AG04449 (cell line): ENCODE measurements at places on chromosomes 2 and 18.

DNA sequence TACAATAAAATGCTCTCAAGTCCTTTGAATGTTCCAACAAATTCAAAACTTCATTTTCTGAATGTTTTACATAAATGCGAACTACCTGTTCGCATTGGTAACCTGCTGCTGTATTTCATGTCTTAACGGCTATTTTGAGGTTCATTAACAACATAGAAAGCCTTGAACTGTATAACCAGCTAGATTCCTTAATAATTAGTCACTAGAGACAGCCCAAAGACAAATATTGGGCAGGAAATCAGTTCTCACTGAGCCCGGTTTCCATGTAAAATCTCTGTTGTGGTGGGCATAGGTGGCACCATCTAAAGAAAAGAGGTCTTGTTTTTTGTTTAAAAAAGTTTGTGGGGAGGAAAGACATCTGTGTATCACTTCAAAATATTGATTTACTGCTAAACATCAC lies 29.2 kb downstream of the PDIA6 start:
- DNase-seq = no peak

DNA sequence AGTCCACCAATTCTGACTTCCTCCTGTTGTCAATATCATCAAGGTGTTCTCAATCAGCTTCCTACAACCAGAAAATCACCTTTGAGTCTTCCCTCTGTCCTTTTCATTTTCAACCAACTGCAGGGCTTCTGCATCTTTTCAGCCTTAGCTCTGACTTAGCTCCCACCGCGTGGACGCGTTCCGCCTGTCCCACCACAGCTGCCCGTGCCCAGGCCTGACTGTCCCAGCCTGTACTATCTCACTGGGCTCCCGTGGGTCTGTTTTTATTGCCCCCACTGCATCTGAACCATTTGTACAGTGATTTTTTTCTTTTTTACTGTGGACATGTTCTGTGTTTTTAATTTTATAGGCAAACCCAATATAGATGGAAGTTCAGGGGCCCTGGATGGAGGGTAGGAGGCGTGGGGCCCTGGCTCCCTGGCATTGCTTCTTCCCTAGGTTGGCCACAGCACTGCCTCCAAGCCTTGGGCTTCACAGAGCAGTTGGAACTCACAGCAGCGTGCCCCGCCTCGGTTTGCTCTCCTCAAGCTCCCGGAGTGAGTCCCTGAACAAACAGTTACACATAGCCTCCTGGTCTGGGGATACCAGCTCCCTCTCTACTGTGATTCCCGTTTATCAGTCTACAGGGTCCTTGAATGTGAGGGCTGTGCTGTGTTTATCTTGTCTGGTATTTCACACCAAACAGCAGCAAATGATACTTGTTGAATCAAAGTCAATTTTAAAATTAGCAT lies 280.6 kb upstream of the PXDN start:
- no peak for DNase-seq

DNA sequence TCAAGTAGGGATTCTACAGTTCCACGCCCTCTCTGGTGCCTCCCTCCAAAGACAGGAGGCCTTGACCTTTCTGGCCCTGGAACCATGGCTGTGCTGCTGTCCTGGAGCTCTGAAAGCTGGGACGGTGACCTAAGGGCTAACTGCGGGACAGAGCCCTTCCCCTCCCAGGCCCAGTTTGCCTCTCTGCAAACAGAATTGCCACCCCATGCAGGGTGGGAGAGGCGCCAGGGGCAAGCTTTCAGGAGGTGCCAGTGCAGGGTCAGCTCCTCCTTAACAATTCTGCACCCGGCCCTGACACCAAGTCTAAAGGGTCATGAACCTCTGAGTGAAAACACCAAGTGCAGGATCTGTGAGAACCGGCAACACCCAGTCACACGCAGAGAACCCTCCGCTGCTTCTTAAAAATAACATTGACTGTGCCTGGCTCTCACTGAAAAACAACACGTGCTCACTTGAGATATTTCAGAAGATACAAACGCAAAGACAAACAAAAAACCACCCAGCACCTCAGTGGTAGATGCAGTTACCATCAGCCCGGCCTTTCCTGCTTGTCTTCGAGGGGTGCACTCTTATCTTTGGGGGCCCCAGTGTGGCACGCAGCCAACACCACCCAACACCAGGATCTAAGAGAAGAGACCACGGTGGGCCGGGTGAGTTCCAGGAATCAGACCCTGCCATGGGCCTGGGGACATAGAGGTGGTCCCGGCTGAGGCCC lies 1.1 kb upstream of the SNED1 start:
- DNase-seq = no peak

DNA sequence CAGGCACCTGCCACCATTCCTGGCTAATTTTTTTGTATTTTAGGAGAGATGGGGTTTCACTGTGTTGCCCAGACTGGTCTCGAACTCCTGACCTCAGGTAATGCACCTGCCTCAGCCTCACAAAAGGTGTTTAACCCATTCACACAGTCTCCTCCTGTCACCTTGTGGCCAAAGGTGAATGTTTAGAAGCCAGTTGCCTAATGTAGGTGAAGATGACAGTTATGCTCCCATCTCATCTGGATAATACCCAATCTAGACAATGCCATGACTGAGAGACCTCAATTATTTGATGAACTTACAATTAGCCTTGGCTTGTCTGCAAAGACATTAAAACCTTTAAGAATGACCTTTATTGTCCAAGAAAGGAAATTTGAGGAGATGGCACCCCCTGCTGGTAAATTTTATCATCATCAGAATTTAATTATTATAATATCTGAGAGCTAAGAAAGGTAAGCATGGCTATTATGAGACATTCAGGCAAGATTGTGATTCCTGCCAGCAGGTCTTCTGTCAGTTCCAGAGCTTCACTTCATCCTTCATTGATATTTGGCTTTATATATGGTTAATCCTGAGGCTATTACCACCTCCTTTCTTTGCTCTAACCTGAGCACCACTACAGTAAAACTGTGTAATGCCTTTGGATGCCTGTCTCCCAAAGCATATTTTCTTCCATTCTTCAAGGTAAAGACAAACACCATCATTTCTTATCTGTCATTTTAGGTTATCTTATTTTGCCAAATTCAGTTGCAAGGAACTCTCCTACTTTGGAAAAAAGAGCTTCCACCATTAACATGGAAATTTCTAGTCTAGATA lies 117.6 kb downstream of the FAM124B start:
- no peak for DNase-seq

DNA sequence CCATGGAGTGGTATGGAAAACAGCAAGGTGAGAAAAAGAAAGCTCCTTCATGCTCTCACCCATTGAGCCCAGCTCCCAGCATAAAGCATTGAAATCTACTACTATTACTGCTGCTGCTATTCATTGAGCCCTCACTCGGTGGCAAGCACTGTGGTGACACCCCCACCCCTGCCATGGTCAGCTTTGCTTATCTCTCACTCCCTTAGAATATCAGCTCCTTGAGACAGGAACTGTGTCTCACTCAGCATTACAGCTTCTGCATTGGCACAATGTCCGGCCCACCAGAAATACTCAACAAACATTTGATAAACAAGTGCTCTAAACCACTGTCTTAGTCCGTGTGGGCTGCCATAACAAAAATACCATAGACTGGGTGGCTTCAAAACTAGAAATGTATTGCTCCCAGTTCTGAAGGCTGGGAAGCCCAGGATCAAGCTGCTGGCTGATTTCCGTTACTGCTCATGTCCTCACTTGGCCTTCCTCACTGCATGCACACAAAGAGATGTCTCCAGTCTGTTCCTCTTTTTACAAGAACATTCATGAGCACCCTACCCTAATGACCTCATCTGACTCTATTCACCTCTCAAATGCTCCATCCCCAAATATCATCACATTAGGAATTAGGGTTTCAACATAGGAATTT lies 116.3 kb downstream of the ZBTB7C start:
- DNase-seq = no peak

- peak; percentile 65 for DNase-seq
Measured at GRCh38 chr2:30225131-30225762, 6.1 kb upstream of the LBH start.

DNA sequence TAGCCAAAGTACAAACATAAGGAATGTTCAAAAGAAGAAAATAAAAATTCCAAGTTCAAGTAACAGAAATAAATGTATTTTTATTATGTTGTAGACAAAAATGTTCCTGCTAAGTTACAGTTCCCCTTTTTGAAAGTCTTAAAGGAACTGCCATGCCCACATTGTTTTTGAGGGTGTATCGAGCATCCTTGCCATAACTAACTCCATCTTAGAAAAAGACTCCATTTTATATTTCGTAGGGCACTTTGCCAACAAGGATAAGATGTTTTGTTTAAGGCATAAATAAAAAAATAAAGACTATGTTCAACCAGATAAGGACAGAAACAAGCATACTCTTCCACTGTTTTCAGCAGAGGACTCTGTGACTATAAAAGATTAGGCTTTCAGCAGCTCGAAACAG lies 67.3 kb downstream of the TMEM237 start:
- no peak for DNase-seq

DNA sequence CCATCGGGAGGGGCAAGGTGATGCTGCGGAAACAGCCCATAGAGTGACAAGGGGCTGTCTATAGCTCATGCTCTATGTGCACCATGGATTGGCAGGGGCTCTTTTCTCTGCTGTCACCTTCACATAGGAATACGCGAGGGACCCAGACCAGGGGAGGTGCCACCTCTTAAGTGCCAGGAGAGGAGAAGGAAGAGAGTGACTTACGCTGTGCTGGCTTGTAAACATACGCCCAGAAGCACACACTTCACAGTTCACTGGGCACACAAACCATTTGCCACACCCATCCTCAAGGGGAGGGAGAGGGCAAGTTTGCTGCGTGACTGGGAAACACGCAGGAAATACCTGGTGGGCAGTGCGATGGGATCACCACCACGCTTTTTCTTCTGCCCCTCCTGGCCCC lies 65.1 kb upstream of the GPR45 start:
- DNase-seq = no peak

DNA sequence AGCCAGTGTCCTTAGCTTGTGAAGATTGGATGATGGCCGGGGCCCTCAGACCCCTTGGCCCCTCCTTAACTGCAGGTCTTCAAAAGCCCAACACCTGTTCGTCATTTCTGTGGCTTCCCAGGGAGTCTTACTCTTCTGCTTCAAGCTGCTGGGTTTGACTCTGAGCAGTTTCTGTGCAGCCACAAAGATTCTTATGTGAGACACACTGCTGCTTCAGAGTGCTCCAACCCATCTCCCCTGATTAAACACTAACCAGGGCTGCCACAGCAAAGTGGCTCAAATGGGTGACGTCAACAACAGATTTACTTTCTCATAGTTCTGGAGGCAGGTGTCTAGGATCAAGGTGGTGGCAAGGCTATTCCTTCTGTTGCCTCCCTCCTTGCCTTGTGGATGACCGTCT lies 40.8 kb downstream of the TSN start:
- no peak for DNase-seq

DNA sequence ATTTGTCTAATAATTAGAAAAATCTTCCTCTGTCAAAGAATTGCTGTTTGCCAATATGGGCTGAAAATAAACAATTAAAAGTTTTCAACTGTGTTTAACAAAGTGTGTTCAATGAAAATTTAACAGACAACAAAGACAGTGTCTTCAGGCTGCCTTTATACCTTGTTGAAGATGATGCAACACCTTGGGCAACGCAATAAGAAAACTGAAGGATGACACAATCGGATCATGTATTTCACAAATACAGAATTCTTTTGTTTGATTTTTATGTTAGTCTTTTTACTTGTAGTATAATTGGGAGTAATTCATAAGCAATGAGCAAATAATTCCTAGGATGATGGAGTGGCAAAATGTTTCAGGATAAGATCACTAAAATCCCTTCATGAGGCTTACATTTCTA lies 27.8 kb downstream of the CHN1 start:
- no peak for DNase-seq

DNA sequence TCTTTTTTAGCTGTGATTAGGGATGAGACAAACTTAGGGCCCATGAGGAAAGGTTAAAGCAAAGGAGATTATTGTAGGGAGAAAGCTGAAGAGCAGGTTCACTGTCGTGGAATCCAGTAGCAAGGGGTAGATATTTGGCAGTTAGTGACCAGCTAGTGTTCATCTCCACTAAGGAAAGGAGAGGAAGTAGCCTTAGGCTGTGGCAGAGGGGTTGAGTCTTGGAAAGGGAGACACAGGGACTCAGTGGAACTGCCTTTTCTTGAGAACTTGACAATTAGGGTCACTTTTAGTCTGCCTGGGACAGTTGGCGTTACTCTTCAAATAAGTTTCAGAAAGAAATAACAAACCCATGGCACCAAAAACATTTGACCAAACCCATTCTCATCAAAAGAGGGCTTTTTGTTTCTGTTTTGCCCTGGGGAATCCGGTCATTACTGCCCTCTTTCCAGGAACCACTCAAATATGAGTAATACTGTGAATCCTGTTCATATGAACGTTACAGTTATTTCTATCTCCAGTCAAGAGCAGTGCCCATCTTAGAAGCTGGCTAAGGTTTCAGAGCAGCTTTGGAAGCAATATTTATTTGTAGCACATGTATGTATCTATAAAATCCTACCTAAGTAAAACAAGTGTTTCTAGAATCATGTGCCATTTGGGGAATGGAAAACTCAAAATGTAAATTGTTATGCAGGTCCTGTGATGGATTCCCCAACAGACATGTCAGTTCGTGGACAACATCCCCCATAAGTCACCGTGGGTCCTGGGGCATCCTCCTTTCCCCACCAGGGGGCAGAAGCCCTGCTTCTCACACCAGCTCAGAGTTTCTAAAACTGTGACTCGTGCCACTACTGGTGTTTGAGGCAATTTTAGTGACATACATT lies 77.3 kb upstream of the PHLPP1 start:
- no peak for DNase-seq

GRCh38 chr2:241209271-241209670 lies 20.8 kb downstream of the ANO7 start:
- no peak for DNase-seq

GRCh38 chr2:73897934-73898333 lies 5.1 kb downstream of the ACTG2 start:
- DNase-seq = no peak

DNA sequence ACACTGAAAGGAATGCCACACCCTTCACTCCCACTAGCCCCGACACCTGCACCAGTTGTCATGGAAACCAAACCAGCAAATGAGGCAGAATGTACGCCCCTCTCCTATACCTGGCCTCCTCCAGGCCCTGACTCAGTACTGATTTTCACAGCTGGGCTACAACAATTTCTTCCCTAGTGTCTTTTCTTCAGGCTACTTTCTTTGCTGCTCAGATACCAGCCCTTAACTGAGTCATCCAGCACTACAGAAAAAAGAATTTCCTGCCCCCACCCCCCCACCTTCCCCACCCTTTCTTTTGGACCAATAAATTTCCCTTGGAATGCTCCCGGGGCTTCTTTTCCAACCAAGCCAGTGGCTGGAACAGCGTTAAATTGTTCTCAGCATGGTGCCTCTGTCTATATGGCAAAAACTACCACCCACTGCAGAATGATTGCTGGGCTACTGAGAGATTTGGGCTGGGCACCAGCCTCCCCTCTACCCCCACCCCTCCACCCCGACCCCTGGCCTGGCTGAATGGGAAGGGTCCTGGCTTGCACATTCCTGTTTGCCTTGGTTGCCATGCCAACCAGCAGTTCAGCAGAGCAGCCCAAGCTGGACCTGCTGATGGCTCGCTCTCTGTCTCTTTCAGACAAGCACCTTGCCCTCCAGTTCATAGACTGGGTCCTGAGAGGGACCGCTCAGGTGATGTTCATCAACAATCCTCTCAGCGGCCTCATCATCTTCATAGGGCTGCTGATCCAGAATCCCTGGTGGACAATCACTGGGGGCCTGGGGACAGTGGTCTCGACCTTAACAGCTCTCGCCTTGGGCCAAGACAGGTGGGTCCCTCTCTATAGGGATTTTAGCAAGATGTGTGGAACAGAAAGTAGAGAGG lies 11.3 kb downstream of the SLC14A2 start:
- no peak for DNase-seq
